T-cell (primary cell): ENCODE measurements at places on chromosomes 13 and 19. TPM values are rescaled to one million over a fixed set of nuclear protein-coding genes. Genes with fewer than 3 reads are reported as not detected.

DNA sequence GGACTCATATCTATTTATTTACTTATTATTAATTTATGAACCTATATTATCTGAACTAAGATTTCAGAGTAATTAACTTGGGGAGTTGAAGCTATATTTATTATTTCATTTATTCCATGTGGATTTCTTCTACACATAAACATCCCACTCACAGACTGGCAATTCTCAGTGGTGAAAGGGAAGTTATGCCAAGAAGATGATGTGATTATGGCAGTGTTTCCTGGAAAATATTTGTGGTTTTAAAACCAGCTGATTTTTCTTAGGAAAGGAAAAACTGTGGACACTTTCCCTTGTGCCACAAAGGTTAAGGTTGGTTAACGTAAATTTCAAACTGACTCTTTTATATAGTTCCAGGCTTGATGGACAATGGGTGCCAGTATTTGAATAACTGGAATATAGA lies 513.1 kb downstream of the SLITRK6 start:
- no peaks in the 10 kb centered on the region for H3K4me1 ChIP-seq
- DNase-seq: no peak
- no peak overlapping the region for H3K27ac ChIP-seq
- no peak overlapping the region for H3K4me3 ChIP-seq
- no peaks in the 10 kb centered on the region for H3K27me3 ChIP-seq
- H3K36me3 ChIP-seq: no peaks in the 10 kb centered on the region

ETV2 gene
- 1.3 TPM for total RNA-seq

DNA sequence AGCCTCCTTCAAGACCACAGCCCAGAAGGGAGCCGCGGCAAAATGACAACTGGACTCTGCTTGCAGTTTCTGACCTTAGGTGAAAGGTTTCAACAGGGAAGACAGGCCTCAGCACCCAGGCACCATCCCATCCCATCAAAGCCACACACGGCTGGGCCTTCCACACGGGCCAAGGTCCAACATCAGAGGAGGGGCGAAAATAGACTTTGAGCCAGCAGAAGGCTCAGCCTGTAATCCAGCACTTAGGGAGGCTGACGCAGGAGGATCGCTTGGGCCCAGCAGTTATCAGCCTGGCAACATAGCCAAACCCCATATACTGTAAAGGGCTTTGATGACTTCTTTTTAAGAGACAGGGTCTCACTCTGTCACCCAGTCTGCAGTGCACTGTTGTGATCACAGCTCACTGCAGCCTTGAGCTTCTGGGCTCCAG lies 26.8 kb upstream of the TINCR start:
- H3K27ac ChIP-seq: no peak overlapping the region
- H3K4me1 ChIP-seq: no peaks in the 10 kb centered on the region
- H3K27me3 ChIP-seq: no peaks in the 10 kb centered on the region

GRCh38 chr13:96403651-96404050 lies 313.7 kb downstream of the HS6ST3 start:
- no peaks in the 10 kb centered on the region for H3K27me3 ChIP-seq
- H3K27ac ChIP-seq: no peak overlapping the region
- no peak for DNase-seq
- H3K4me1 ChIP-seq: no peaks in the 10 kb centered on the region

DNA sequence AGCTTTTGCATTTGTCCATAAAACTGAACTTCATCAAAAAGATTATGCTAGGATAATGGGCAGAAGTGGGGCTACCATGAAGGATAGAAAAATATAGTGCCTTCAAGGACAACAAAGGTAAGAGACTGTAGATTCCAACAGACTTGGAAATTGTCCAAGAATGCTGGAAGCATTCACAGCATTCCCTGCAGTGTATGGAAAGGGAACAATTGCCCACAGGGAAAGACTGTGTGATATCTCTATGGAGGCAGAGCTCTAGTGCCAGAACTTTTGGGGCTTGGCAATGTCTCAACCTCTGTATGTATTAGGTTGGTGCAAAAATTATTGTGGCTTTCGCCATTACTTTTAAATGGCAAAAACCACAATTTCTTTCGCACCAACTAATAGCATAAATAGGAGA lies 1598.8 kb upstream of the MIR17HG start:
- H3K4me1 ChIP-seq: no peaks in the 10 kb centered on the region
- no peak for DNase-seq
- H3K36me3 ChIP-seq: no peaks in the 10 kb centered on the region

CBARP gene
- total RNA-seq: 0.36 TPM

ZNF14 gene
- 21.7 TPM for total RNA-seq

GRCh38 chr19:49983645-49984229 lies 22.8 kb upstream of the SIGLEC11 start:
- no peak overlapping the region for H3K4me3 ChIP-seq
- peak; percentile 57 for DNase-seq
- H3K36me3 ChIP-seq: peaks cover 7% of the 10 kb centered on the region
- no peaks in the 10 kb centered on the region for H3K27me3 ChIP-seq
- peaks cover 5% of the 10 kb centered on the region for H3K4me1 ChIP-seq

TMED1 gene
- total RNA-seq: 11.4 TPM

- no peaks in the 10 kb centered on the region for H3K36me3 ChIP-seq
- no peaks in the 10 kb centered on the region for H3K27me3 ChIP-seq
- no peaks in the 10 kb centered on the region for H3K4me1 ChIP-seq
- no peak overlapping the region for H3K27ac ChIP-seq
- no peak overlapping the region for H3K4me3 ChIP-seq
Measured at GRCh38 chr13:73287831-73288230, 229.0 kb downstream of the KLF5 start.

GRCh38 chr13:96744367-96745331 lies 249.6 kb downstream of the OXGR1 start:
- no peak for DNase-seq
- H3K36me3 ChIP-seq: no peaks in the 10 kb centered on the region
- no peak overlapping the region for H3K27ac ChIP-seq
- no peak overlapping the region for H3K4me3 ChIP-seq
- H3K4me1 ChIP-seq: no peaks in the 10 kb centered on the region
- no peaks in the 10 kb centered on the region for H3K27me3 ChIP-seq

DNA sequence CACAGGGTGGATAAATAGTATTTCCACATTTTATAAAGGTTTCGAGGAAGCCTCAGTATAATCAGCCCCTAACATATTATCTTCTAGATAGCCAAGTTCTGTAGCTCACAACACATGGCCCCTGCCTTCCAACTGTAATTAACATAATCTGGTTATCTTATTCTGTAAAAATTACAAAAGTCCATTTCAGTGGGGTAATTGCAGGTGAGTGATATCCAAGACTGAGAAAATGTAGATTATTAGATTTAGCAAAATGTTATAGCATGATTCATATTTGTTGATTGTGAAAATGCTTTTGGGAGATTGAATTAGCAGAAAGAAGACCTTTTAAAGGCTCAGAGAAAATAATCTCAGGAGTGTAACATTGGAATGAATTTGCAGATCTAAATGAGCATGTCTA lies 168.3 kb upstream of the GPC6 start:
- H3K4me1 ChIP-seq: no peaks in the 10 kb centered on the region
- H3K27me3 ChIP-seq: no peaks in the 10 kb centered on the region
- no peak overlapping the region for H3K27ac ChIP-seq
- no peaks in the 10 kb centered on the region for H3K36me3 ChIP-seq

RASAL3 gene
- 166 TPM for total RNA-seq

OVOL3 gene
- not detected for total RNA-seq

DNA sequence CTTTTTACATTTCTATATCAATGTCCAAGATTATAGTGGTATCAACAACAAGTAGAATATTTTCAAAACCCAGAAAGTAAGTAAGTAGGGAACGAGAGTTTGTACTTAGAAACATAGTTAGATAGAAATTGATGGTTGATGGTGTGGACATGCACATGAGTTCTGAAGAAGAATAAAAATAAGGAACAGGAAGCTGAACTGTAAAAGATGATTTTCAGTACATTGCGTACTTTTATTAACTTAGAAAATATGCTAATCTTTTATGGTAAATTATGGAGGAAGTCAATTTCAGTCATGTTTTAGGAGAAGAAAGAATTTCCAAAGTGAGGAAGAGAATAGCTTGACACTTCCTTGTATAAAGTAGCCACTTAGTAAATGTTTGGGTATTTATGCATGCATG lies 12.3 kb upstream of the GPR18 start:
- no peak overlapping the region for H3K4me3 ChIP-seq
- peaks cover 33% of the 10 kb centered on the region for H3K4me1 ChIP-seq
- peaks cover 5% of the 10 kb centered on the region for H3K36me3 ChIP-seq

CILP2 gene
- 0.30 TPM for total RNA-seq

IRF2BP1 gene
- 23.4 TPM for total RNA-seq

CCDC8 gene
- 0.12 TPM for total RNA-seq

GRCh38 chr13:91331047-91331915 lies 16.2 kb upstream of the MIR17HG start:
- H3K4me1 ChIP-seq: no peaks in the 10 kb centered on the region
- no peak overlapping the region for H3K4me3 ChIP-seq
- DNase-seq: no peak
- no peak overlapping the region for H3K27ac ChIP-seq

GRCh38 chr19:42514449-42514848 lies 13.8 kb downstream of the CEACAM1 start:
- no peak overlapping the region for H3K27ac ChIP-seq
- DNase-seq: no peak
- no peaks in the 10 kb centered on the region for H3K27me3 ChIP-seq

- no peaks in the 10 kb centered on the region for H3K27me3 ChIP-seq
- DNase-seq: no peak
- no peaks in the 10 kb centered on the region for H3K4me1 ChIP-seq
- no peak overlapping the region for H3K27ac ChIP-seq
Measured at GRCh38 chr13:77513719-77514335, 21.7 kb upstream of the SCEL start.

DNA sequence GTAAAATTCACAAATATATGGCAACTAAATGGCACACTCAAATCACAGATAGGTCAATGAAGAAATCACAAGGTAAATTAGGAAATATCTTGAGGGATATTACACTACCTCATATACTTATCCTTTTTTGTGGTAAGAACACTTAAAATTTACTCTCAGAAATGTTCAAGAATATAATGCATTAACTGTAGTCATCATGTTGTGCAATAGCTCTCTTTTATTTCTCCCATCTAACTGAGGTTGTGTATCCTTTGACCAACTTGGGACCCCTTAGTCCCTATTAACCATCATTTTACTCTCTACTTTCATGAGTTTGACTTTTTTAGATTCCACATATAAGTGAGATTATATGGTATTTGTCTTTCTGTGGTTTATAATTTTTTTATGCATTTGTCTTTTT lies 52.6 kb downstream of the WTIP start:
- no peaks in the 10 kb centered on the region for H3K36me3 ChIP-seq
- H3K4me3 ChIP-seq: no peak overlapping the region
- H3K27me3 ChIP-seq: peaks cover 11% of the 10 kb centered on the region
- no peak for DNase-seq
- no peaks in the 10 kb centered on the region for H3K4me1 ChIP-seq

KRTDAP gene
- not detected for total RNA-seq

DNA sequence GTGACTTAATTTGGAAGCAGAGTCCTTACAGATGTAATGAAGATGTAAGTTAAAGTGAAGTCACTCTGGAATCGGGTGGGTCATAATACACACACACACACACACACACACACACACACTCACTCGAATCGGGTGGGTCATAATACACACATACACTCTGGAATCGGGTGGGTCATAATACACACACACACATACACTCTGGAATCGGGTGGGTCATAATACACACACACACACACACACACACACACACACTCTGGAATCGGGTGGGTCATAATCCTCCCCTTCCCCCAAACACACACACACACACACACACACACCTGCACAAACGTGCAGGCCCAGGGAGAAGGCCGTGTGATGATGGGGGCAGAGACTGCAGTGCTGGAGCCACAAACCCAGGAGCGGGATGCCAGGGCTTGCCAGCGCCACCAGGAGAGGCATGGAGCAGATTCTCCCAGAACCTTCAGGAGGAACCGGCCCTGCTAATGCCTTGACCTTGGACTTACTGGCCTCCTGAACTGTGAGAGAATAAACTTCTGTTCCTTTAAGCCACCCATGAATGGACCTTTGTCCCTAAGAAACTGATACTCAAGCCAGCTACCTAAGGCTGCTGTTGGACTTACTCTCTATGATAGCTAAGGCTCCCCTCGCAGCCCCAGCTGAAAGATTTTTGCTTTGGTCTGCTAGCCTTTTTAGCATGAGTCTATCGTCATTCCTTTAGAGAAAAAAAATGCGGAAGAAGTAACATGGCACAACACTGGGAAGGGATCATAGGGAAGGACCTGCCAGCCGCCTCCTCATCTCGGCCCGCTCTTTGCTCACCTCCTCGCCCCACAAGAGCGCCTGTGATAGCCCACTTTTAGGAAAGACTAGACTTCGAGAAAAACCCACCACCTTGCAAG lies 136.2 kb upstream of the RNF113B start:
- H3K27me3 ChIP-seq: no peaks in the 10 kb centered on the region
- DNase-seq: no peak
- H3K36me3 ChIP-seq: no peaks in the 10 kb centered on the region

DPF1 gene
- not detected for total RNA-seq

DNA sequence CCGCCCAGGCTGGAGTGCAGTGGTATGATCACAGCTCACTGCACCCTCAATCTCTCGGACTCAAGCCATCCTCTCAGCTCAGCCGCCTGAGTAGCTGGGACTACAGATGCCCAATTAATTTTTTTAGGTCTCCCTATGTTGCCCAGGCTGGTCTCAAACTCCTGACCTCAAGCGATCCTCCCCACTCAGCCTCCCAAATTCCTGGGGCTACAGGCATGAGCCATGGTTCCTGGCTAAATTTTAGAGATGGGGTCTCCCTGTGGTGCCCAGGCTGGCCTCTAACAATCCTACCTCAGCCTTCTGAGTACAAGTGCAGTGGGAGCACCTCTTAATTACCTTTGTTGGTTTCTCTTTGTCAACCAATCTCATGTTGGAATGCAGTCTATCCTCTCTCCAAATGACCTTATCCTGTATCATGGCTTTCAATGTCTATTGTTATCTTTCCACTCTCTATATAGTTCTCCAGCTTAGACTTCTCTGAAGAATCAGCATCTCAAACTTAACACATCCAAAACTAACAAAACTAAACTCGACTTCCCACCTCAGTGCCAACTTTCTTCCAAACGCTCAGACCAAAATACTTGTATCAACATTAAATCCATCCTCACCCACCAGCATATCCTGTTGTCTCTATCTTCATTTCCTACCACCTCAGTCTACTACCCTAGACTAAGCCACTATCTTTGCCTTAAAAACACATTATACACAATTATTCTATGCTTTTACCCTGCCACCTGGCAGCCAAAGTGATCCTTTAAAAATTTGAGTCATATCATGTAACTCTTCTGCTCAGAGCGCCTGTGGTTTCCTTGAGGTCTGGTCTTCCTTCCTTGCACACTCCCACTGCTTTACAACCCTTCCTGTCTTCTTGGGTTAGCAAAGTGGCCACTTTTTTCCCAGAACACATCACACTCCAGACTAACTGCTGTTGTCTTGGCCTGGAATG lies 6.7 kb downstream of the TPT1 start:
- peaks cover 49% of the 10 kb centered on the region for H3K4me1 ChIP-seq
- no peak overlapping the region for H3K4me3 ChIP-seq
- no peaks in the 10 kb centered on the region for H3K27me3 ChIP-seq
- peak; percentile 33 for DNase-seq

- H3K36me3 ChIP-seq: peaks cover 12% of the 10 kb centered on the region
- H3K27me3 ChIP-seq: no peaks in the 10 kb centered on the region
- H3K4me1 ChIP-seq: no peaks in the 10 kb centered on the region
- H3K27ac ChIP-seq: no peak overlapping the region
- no peak for DNase-seq
Measured at GRCh38 chr13:31276421-31276820, 76.6 kb downstream of the B3GLCT start.

- H3K4me1 ChIP-seq: no peaks in the 10 kb centered on the region
- no peak overlapping the region for H3K27ac ChIP-seq
- peak overlapping the region; percentile 82 for H3K4me3 ChIP-seq
Measured at GRCh38 chr19:926589-927350, 935 bp downstream of the ARID3A start.
